ENCODE measurements at places on chromosomes 2 and 18.

DNA sequence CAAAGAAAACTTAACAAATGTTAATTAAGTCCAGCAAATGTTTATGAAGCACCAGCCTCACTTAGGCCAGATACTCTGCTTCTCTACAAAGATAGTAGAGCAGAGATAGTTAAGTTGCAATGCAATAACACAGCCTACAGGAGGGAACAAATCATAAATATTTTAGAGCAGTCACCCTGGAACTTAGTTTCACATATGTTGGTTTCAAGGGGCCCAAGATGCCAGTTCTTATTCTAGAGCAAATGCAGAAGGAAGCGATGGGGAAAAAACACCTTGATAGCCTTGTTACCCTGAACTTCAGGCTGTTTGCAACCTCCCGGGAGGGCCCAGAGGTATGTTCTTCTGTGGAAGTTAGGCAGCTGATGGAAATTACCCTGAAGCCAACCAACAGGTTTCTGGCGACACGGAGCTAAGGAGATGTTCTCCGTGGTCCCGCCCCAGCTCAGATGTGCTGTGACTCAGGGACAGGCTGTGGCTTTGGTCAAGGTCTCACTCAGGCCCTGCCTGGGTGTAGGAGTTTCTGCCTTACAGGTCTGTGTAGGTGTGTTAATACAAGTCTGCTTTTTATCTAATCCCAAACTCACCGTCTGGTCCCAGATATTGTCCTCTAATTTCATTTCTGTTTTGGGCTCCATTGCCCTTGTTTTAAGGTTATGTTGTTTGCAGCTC lies 3.8 kb downstream of the CTIF start:
- DNase-seq = no peak

DNA sequence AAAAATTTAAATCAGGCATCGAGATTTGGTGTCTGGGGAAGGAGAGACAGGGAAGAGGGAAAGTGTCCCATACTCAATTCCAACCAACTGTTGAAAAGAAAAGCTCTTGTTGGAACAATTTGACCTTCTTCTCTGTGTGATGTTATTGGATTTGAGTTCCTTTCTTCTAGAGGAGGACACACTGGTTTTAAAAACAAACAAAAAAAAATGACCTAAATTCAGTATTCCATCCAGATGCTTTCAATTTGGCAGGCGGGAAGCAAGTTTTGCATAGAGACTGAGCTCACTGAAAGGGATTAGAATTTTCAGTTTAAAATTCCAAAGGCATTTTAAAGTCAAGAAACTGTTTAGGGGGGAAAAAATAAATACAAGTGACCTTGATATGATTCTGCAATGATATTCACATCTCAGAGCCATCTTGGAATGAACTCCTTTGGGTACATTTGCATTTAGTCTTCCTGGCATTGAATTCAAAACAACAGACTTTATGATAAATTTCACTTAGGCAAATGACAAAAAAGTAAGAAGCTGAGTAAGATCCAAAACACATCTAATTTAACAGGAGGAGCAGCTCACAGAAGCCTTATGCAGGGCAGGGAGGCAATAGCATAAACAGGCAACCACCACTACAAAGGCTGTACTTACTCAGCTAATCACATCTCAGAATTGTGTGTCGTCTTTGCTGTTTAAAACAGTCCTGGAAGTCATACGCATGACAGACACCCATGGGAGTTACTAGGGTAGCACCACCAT lies 126.8 kb downstream of the CDH20 start:
- DNase-seq = no peak

DNA sequence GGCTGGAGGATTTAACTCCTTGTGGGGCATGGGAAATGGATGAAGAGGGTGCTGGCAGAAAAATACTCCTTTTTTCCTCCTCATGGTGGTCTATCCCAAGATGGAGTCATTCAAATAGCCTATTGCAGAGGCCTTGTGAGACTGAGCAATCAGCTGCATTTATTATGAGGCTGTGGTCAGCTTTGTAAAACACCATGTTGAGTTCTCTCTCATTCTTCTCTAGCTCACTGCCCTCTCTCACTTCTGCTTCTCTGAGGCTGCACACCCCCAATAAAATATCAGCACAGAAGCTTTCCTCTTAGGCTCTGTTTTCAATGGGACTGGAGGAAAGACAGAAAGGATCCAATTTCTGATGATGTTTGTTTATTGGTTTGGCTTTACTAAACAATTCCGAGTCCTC lies 467.1 kb downstream of the ADCYAP1 start:
- DNase-seq = no peak

GRCh38 chr2:158931572-158931971 lies 36.9 kb upstream of the TANC1 start:
- no peak for DNase-seq

DNA sequence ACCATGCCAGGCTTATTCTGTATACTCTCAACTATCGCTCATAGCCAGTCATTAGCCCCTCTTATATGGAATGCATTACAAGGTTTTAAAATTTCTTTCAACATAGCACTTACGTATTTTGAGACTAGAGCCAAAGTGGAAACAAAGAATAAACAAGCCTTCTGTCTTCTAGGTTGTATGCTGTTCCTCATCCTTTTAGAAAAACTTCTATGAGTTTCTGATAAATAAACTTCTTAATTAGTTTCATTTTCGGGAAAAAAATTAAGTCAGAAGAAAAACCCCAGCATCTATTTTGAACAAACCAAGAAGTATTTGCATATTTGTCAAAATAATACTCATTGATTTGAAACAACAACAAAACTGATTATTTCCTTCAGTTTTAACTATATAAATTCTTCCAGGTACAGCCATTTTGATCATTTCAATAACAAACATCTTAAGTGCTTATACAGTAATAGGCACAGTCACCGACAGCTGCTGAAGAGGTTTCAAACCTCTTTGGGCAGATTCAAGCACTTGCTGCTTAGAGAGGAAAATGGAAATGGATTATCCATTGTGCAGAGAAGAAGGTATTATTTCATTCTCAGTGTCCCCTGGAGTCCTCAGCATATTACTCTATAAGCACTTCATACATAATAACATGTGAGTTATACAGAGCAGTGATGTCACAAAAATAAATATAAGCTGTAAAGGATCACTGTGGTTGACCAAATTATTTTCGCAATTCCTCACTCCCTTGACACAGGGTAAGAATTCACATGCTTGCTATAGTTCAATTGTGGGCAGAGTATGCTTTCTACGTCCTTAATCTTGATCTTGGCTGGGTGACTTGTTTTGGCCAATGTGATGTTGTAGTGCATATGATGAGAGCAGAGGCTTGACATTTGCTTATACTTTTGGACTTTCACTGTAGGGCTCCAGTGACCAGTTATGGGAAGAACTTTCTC lies 833.8 kb downstream of the TRIB2 start:
- DNase-seq = no peak

- no peak for DNase-seq
Measured at GRCh38 chr2:61262699-61263098, 100.7 kb downstream of the C2orf74 start.

Measured in stimulated activated CD4-positive, alpha-beta T cell treated with anti-CD3 and anti-CD28 coated beads, Interleukin-15, amount 100 ng/mL, for 1 hour (primary cell).